Mammary epithelial cell (primary cell): ENCODE measurements at places on chromosomes 4 and X.

DNA sequence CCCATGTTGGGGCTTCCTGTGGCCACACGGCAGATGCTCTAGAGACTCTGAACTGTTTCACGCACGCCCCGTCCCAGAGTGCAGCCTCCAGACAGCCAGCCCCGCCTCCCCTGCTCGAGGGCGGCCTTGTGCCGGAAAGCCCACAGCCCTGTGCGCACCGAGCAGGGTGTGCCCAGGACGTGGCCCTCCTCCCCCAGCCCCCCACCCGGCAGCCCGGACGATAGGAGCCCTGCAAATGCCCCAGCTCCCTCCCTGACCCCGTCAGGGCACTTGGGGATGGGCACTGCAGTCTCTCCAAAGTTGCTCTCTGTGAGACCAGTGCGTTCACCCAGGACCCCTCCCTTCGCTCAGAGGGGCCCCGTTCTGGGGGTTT lies 37.3 kb downstream of the ADRA2C start:
- DNase-seq = no peak

- DNase-seq = no peak
These were observed 8.2 kb downstream of the SLC25A4 start for GRCh38 chr4:185151296-185151695.

GRCh38 chr4:30269850-30270249 lies 450.3 kb upstream of the PCDH7 start:
- DNase-seq = no peak

DNA sequence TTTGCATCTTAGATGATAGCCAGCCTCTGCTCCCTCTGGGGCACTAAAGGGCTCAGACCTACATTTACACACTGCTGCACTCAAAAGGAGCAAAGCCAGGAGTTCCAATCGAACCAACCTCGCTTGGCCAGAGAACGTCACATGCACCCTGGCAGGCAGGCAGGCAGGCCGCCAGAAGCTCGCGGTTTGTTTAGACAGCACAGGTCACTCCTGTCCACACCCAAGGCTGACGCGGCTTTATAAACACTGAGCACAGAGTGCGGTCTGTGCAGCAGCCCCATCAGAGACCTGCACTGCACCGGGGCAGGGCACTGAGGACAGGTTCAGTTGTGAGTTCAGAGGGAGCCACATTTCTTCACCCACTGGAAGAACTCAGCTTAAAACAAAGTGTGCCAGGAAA lies 143.9 kb downstream of the BCOR start:
- peak; percentile 86 for DNase-seq

- DNase-seq = no peak
These were observed 18.1 kb upstream of the TRIM2 start for GRCh38 chr4:153186046-153186728.

DNA sequence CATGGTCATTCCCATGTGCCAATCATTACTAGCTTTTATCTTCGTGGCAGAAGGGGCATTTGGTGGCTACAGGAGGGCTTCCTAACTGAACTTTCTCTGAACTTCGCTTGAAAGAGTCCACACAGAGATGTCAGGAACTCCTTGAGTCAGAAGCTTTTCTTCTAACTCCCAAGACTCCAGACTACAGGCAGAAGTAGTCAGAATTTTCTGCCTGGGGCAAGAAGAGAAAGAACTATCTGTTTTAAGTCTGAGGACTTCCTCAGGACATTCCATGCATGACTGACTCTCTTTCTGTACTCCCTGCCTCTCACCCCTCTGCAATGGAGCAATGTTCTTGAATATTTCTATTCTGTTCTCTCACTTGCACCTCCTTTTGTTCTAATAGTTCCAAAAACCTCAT lies 170.5 kb upstream of the TBC1D9 start:
- no peak for DNase-seq

- peak; percentile 21 for DNase-seq
These were observed 122.6 kb downstream of the SHISA3 start for GRCh38 chr4:42519803-42520417.

GRCh38 chrX:55450259-55450658 lies 1.7 kb upstream of the MAGEH1 start:
- DNase-seq = no peak

- DNase-seq = no peak
These were observed 1.8 kb downstream of the ZIC3 start for GRCh38 chrX:137567682-137568232.

DNA sequence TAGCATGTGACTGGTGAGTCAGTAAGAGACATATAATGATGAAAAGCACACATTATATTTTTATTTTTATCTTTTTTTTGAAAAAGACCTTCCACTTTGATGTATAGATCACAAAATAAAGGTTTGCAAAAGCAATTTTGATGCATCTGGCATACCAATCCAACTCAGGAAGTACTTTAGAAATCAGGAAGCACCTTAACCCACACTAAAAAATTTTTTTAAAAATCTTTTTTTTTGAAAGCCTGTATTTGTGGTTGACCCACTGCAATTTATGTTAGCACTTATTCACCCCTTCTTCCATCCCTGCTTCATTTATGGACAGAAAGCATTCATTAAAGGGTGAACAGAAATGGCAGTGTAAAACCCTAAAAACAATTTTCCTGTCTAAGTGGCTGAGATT lies 16.6 kb downstream of the TMEM255A start:
- DNase-seq = no peak

GRCh38 chrX:141742666-141743065 lies 44.1 kb upstream of the SPANXD start:
- no peak for DNase-seq

DNA sequence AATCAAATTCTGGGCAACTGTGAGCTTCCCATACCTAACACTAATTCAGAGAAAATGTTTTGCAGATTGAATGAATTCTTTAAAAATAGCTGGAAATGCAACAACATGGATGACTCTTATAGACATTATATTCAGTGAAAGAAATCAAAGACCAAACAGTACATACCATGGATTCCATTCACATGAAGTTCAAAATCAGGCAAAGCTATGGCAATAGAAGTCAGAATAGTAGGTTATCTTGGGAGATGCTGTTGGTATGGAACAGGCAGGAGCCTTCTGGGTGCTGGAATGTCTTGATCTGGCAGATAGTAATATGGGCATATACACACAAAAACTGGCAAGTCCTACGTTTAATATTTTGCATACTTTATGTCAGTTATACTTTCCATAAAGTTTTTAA lies 25.5 kb upstream of the CBLL2 start:
- peak; percentile 7 for DNase-seq

DNA sequence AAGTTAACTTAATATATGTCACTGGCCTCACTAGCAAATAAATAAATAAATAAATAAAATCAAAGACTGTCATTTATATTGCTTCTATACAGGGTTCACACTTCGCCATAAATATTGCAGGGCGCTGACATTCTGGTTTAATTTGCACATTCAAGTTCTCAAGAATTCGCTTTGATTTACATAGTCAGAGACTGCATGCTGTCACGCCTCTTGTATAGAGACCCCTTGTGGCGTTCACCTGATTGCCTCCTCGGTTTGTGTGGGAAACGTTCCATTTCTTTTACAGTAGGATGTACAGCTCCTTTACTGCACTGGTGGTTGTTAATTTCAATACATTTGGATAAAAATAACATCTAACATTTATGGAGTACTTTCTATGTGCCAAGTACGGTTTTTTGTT lies 71.3 kb upstream of the ADGRG2 start:
- DNase-seq = no peak

GRCh38 chrX:15906041-15906943 lies 51.7 kb upstream of the AP1S2 start:
- DNase-seq = no peak

DNA sequence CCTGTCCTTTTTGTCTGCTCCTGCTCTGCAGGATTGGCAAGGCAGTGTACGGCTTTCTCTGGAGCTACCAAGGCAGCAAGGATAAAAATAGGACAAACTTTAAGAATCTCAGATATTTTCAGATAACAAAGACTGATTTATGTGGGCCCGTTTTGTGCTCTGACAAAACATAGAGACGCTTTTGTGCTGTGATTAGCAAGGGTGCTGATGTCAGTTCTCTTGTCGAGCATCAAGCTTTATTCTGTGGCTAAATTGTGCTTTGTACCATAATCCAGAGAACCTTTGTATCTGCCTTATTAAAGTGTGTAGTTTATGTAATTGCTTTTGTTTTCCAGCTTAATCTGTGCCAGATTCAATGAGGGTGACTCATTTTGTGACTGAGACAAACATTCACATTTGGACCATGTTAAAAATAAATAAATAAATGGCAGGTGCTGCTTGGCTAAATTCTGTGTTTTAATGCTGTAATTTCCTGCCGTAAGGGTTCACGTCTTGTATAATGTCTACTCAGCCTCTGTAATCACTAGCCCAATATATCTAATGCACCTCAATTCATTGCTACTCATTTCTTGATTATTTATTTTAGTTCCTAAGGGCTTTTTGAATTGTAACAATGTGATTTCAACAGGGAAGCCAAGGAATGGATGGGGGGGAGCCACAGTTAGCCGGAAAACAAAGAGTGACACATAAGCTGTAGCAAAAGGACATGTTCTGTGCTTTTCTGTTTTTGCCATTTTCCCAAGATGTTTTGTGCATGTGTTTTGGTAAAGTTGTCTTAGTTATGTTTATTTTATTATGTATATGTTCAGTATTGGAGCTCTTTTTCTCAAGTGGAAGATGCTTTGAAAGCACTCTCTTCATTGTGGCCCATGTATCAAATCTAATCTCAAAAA lies 75.1 kb downstream of the GAB1 start:
- peak; percentile 5 for DNase-seq

- no peak for DNase-seq
These were observed 162.3 kb upstream of the PSAPL1 start for GRCh38 chr4:7596918-7597606.

DNA sequence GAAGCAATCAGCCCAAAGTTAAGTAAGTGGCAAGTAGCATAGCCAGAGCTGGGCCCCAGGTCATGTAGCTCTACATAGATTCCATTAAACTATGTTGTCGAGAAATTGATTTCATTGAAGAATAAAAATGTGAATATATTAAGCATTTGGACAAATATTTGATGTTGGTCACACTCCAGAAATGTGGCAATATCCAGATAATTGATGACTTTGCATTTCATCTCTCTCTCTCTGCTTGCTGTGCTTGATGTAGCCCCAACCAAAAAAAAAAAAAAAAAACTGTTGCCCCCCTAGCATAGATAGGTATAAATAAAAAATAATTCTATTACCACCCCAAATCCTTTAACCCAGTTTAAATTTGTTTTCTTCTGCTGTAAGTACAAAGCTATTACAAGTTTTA lies 7.5 kb upstream of the NDST3 start:
- no peak for DNase-seq

- no peak for DNase-seq
These were observed 86.2 kb upstream of the PCDH10 start for GRCh38 chr4:133062851-133063250.
